ENCODE measurements at places on chromosomes 16 and 17.

DNA sequence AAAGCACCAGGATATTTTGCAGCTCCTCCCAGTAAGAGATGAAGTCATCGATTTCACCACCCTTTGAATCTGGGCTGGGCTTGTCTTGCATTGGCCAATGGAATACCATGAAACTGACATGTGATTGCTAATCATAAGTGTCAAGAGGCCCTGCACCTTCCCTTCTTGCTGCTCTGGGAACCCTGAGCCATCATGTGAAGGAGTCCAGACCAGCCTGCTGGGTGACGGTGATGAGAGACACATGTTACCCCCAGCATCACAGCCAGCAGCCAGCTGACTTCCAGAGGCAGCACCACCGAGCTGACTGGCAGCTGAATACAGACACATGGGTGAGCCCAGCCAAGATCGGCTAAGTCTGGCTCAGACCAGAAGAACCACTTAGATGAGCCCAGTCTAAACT is 43.6 kb upstream of the CACNG4 start:
- no peak for DNase-seq

- no peak for DNase-seq
Observed at GRCh38 chr17:6510321-6510977, 45.9 kb downstream of the PITPNM3 start.

DNA sequence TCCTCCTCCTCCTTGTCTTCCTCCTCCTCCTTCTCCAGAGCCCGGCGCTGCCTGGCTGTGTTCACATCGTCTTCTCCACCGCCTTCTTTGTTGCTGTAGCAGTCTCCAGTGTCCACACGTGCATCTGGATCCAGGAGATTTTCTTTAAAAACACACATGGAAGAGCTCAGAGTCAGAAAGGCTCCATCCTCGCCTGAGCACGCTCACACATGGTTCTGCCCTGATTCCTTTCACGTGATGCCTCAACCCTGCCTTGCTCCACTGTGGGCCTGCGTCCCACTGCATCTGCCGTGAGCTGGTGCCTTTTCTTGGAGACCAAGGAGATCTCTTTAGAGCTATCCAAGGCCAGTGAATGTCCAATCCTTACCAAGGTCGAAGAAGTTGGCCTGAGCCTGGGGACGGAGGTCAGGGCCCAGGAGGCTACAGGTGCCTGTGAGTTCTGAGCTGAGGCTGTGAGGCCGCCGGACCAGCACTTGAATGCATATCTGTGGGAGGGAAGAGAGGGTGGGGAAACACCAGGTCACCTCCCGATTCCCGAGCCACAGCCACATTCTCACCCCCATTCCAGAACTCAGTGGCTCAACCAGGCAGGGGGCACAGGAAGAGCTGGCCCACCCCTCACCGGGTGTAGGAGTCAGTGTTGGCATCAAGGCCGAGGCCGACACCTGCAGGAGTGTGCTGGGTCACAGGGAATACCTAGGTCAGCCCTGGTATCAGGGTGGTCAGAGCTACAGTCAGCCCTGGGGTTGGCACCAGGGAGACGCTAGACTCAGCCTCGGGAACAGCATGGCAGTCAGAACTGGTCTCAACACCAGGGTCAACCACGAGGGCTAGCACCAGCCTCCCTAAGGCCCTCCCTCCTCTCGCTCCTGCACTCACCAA is 37.6 kb downstream of the HASPIN start:
- DNase-seq: no peak

DNA sequence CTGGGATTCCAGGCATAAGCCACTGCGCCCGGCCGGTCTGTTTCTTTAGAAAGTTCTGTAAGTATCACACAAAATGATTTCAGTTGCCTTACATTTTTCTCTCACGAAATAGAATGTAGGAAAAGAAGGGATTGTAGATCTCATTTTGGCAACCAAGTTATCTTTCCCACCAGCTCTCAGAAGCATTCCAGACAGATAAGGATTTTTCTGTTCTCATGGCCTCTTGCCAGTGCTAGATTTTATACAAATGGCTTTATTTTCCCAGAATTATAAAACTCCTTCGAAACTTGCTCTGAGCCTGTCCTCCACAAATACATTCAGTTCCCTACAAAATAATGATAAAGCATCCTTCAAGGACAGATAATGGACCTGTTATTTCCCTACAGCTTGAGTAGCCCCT is 46.9 kb downstream of the LCMT1 start:
- DNase-seq: no peak

DNA sequence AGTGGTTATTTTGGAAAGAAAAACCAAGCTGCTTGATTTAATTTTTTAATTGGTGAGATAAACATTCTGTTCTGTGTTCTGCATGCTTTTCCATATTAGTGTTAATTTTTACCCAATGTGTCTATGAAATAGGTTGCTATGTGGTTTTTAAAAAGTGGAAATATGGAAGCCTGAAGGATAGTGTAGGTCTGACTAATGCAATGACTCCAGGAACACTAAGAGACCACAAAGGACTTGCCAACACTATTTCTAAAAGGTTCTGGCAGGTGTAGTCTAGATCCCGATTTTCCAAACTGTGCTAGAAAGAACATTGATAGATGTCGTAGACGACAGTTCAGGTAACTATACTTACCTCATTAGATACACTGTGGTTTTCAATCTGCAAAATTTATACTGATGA is 877.4 kb upstream of the GOT2 start:
- no peak for DNase-seq

DNA sequence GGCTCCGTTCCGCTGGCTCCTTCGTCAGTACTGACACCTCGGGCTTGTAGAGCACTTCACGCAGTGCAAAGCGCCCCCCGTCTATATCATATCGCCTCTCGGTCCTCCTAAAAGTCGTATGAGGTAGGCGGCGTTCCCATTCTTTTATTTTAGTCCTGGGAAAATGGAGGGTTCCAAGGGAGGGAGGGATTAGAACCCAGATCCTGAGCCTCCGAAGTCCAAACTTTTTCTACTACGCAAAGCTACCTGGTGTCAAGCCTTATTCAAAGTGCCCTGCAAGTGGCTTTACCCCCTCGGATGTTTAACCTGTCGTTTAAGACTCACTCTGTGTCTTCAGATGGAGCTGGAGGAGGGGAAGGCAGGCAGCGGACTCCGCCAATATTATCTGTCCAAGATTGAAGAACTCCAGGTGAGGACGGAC is 348 bp upstream of the FTSJ3 start:
- no peak for DNase-seq

DNA sequence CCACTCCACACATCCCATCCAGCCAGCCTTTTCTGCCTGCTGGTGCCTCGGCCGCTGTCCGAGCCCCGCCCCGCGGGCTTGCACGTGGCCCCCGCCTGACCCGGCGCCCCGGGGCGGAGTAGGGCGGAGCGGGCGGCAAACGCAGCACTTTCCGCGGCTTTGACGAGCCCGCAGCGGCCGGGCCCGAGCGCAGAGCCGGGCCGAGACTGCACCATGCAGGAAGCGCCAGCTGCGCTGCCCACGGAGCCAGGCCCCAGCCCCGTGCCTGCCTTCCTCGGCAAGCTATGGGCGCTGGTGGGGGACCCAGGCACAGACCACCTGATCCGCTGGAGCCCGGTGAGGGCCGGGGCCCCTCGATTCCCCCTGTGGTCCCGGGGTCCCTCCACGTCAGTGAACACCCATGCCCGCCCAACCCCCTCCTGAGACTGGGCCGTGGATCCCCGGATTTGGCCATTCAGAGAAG is at the start of gene HSF4:
TSS of gene HSF4 (plus strand) at position 147 of the 463 bp plus-strand sequence. CDS start at position 214, 67 bp downstream.
- peak; percentile 83 for DNase-seq

DNA sequence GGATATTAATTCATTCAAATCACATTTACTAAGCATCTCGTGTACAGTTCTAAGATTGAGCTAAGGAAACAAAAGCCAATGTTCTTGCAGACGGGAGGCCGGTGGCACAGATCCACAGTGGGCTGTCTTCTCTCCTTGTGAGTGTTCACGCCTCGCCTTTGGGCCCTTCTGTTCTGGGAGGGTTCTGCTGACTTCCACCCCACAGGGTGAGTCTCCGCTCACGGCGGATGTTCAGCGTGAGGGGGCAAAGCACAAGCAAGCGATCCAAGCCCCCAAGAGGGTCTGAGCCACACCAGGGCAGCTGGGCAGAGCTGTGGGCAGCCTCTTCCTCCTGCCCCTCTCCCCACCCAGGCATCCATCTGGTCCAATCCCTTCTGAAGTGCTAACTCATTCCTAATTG is 84.3 kb upstream of the DOC2B start:
- no peak for DNase-seq

GRCh38 chr16:74224828-74225612 is 71.6 kb upstream of the PSMD7 start:
- no peak for DNase-seq

DNA sequence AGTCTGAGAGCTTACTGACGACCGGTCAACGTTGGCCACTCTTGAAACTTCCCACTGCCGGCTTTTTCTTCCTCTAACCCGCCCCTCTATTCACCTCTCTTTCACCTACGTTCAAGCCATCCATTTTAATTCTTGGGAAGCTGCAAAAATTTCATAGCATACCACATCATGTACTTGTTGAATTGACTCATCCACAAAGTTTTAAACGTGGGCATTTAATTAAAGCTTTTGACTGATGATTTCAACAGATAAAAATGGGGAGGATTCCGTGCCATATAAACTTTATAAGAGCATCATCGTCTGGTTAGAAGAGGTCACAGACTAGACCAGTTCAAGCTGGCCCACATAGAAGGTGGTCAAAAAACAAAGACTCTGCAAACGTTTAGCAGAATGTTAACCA is 22.5 kb downstream of the VPS53 start:
- no peak for DNase-seq

GRCh38 chr16:3066440-3066748 is 954 bp downstream of the IL32 start:
- no peak for DNase-seq

DNA sequence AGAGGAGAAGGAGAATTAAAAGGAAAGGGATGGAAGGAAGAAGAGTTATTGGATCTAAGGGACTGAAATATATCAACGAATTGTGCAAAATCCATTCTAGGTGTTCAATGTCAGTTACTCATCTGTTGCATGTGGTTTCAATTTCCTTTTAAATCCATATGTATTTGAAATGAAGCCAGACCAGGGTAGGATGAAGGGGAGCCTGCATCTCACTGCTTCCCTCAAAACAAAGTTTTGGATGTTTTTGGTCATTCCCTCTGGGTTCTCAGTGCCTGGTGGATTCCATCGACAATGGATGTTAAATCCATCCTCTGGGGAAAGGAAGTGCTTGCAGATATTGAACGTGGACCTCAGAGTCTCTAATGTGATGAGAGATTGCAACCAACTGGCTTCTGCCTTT is 103.5 kb upstream of the XYLT1 start:
- DNase-seq: no peak

GRCh38 chr17:9768381-9768934 is 22.9 kb downstream of the DHRS7C start:
- peak; percentile 51 for DNase-seq

DNA sequence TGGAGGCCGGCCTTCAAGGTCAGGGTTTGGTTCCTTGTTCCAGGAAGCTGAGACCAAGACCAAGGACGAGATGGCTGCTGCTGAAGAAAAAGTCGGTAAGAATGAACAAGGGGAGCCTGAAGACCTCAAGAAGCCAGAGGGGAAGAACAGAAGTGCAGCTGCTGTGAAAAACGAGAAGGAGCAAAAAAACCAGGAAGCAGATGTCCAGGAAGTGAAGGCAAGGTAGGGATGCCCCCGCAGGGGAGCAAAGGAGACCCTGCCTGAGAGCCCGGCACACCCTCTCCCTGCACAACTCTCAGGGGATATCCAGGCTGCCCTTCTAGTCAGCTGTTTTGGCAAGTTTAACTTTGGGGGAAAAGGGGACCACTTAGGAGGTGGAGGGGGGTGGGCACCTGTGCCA is 29.0 kb downstream of the RNF213 start:
- DNase-seq: peak; percentile 59

DNA sequence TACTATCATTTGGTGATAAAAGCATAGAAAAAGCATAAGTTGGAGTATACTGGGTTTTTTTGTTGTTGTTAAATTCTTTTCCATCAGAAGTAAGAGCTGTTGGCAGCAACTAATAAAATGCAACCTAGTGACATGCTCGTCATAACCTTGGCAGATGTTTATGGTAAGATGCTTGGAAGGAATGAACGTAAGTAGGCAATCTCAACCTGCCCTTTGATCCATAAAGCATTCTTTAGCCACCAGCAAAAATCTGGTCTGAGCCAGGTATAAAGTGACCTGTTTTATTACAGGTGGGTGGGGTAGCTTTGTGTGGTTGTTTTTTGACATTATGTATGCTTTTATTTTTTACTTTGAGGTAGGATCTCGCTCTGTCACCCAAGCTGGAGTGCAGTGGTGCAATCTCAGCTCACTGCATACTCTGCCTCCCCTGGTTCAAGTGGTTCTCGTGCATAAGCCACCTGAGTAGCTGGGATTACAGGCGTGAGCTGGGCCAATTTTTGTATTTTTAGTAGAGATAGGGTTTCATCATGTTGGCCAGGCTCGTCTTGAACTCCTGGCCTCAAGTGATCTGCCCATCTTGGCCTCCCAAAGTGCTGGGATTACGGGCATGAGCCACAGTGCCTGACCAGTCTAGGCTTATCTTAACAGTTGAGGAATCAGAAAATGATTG is 22.0 kb downstream of the WSB1 start:
- DNase-seq: no peak

DNA sequence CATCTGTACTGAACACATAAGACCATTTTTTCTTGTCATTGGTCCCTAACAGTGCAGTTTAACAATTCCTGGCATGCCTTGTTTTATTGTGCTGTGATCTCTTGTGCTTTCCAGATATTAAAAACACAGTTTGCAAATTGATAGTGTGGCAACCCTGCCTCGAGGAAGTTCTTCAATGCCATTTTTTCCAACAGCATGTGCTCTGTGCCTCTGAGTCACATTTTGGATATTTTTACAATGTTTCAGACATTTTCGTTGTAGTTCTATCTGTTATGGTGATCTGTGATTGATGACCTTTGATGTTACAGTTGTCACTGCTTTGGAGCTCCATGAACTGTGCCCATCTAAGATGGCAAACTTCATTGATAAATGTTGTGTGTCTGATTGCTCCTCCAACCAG is 66.2 kb downstream of the GOSR1 start:
- no peak for DNase-seq

- DNase-seq: no peak
Observed at GRCh38 chr16:68263559-68264127, 683 bp upstream of the SLC7A6 start.

GRCh38 chr17:76700617-76701470 is 9.9 kb downstream of the MXRA7 start:
- no peak for DNase-seq

GRCh38 chr16:31409433-31409832 is 16.3 kb downstream of the ITGAD start:
- DNase-seq: no peak

DNA sequence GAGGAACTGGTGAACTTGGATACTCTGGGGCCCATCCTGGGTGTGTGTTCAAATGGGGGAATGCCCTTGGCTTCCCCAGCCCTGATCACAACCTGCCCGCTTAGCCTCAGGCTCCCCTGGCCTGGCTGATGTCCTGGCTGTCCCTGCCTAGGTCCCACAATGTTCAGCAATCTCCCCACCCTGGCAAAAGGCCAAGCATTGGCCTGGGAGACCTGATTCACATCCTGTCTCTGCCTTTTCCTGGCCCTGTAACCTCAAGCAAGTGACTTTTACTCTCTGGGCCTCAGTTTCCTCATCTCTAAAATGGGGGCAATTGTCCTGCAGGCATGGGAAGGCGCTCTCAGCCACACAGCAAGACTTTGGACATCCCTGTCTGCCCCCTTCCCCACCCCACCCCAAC is 14.4 kb downstream of the CPNE2 start:
- no peak for DNase-seq

- DNase-seq: peak; percentile 47
Observed at GRCh38 chr16:72995151-72995881, 52.6 kb downstream of the ZFHX3 start.
